ENCODE measurements at places on chromosomes 6 and 20.

- no peak for DNase-seq
Observed at GRCh38 chr6:10175362-10175761, 239.5 kb downstream of the TFAP2A start.

GRCh38 chr20:17470973-17471372 lies 60.2 kb downstream of the BFSP1 start:
- DNase-seq: no peak

DNA sequence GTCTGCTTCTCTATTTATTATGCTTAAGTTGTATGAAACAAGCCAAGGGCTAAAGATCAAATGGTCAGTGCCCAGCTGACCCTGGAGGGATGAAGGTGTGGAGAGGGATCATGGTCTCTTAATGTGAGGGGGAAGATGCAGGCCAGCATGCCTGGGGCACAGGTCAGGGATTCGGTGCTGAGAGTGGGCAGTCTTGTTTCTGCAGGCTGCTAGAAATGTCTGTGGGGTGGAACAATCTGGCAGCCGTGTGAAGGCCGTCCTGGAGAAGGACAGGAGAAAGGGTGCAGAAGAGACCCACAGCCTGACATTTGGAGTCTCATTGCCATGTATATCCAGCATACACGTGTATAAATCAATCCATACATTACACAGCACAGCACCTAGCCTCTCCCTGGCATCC lies 258.3 kb upstream of the MOCS1 start:
- DNase-seq: no peak

GRCh38 chr6:20242397-20242796 lies 30.1 kb upstream of the MBOAT1 start:
- no peak for DNase-seq

DNA sequence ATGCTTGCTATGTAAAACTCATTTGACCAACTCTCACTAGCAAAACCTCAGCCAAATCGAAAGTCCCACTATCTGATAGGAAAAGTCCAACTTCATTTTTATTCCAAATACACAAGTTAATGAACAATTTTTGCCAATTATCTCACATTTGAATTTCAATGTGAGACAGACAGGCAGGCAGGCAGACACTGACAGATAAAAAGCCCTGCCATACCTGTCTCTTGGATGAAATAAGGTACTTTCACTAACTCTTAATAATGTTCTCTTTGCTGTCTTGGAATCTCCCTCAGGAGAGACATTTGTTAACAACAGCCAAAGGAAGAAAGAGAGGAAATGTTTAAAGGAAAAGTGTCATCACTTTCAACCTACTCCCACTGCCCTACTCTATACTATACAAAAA lies 82.0 kb downstream of the RNGTT start:
- no peak for DNase-seq

DNA sequence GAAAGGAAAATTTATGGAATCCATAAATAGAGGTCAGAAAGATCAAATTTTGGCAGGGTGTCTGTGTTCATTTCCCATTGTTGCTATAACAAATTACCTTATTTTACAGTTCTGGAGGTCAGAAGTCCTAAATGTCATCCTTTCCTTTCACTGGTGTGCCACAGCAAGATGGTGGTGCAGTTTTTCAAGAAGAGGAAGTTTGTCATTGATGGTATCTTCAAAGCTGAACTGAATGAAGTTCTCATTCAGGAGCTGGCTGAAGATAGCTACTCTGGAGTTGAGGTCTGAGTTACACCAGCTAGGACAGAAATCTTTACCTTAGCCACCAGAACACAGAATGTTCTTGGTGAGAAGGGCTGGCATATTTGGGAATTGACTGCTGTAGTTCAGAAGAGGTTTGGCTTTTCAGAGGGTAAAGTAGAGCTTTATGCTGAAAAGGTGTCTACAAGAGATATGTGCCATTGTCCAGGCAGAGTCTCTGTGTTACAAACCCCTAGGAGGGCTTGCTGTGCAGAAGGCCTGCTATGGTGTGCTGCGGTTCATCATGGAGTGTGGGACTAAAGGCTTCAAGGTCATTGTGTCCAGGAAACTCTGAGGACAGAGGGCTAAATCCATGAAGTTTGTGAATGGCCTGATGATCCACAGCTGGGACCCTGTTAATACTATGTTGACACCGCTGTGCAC lies 7.2 kb upstream of the CCNC start:
- DNase-seq: no peak

GRCh38 chr6:140058863-140059262 lies 684.4 kb upstream of the CITED2 start:
- DNase-seq: no peak

- DNase-seq: no peak
Observed at GRCh38 chr6:78561015-78561414, 306.3 kb upstream of the IRAK1BP1 start.

DNA sequence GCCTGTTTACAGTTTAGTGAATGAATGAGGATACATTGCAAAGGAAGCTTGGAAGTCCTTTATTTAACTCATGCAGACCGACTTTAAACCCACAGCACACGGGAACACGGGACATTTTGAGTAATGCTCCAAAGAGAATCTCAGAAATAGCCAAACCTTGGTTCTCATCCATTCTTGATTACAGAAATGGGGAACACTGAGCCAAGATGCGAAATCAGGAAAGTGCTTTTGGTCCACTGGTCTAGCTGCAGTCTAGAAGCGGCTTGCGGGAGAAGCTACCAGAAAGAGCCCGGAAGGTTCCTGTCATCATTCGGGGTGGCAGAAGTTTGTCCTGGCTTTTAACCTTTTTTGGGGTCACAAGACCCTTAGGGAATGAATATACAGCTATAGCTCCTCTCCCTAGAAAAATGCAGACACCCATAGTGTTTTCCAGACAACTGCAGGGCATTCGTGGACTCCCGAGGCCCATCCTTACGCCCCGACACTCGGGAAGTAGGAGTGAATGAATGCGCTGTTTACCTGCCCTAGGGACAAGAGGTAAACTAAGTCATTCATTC lies 475 bp upstream of the TMEM181 start:
- DNase-seq: no peak

GRCh38 chr6:136079701-136080565 lies 170.2 kb downstream of the MTFR2 start:
- DNase-seq: no peak

DNA sequence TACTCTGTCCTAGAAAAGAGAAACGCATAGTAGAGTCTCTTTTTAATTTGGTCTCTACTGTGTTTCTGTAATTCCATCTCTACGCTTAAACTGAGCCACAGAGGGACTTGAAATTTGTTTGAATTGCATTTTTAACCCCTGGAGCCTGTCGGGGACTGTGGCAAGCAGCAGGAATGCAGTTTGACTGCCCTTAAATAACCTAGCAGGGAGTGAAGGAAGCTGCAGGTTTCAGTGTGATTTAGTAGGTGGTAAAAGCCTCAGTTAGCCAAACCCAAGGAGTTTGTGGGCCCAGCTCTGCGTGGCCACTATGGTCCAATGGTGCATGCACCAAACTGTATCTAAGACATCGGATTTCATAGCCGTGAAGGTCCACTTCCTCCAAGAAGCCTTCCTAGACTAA lies 70.3 kb upstream of the MC3R start:
- DNase-seq: no peak

DNA sequence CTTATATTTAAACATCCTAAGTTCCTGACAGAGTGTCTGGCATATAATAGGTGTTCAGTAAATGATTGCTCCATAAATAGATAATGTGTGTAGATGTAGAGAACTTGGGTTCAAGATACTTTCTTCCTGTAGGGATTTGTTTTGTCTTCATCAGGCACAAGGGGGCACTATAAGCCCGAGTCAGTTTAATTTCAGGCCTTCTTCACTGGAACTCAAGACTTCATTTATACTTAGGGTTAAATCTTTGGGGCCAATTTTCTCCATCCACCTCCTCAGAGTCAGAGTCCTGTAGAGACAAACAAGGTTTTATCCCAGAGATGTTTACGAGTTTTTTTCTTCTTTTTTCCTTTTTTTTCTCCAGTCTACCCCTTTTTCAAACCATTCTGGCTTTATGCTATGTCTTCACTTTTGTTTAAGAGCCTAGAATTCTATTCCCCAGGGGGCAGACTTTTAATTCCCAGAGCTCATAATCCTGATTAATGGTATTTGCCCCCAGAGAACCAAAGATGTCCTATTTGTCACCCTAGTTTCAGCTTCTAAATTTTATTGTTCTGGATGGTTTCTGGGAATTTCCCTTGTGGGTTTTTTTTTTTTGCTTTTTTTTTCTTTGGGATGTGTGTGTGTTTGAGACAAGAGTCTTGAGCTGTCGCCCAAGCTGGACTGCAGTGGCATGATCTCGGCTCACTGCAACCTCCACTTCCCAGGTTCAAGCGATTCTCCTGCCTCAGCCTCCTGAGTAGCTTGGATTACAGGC lies 88.4 kb downstream of the HFE start:
- DNase-seq: no peak

GRCh38 chr20:41004531-41005360 lies 23.9 kb upstream of the TOP1 start:
- DNase-seq: no peak

DNA sequence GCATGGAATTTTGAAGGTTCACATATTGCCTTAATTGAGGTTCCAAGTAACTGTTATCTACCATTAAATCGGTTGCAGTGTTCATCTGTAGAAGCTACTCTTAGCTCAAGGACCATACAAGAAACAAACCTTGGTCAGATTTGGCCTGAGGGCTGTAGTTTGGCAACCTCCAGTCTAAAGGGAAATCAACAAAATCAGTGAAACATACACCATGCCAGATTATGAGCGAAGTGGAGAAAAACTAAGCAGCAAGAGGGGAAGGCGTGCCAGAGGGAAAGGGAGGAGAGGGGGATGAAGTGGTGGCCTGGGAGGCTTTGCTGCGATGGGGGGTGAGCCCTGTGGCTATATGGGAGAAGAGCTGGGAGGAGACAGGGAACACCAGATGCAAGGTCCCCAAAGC lies 8.8 kb upstream of the SNAI1 start:
- no peak for DNase-seq

DNA sequence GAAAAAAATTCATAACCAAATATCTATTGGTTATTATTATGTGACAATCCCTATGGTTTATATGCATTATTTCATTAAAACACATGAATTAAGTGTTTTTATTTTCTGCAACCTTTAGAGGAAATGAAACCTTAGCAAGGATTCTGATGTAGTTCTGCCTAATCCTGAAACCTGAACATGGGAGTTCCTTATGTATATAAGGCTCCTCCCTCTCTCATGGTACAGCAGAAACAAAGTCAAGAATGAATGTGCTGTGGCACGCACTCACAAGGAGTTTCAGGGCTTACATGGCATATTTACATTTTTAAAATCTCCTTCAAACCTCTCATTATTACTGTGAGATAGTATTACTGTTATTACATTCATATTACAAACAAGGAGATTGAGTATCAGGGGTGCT lies 426.4 kb upstream of the CITED2 start:
- no peak for DNase-seq

DNA sequence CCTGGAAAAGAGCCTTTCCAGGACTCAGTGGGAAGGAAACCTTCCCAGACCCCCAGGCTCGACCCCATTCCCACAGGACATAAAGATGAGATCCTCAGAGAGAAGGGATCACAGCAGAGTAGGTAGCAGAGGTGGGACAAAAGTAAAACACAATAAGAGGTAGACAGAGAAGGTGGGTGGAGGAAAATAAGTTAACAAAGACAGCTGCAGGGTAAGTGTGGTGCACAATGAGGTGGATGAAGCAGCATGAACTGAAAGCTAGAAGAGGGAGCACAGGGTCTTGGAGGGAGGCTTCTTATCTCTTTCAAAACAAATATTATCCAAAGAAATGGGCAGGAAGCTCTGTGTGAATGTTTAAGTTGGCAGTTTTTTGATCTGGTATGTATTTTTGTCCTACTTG lies 14.0 kb upstream of the MAP7 start:
- no peak for DNase-seq

DNA sequence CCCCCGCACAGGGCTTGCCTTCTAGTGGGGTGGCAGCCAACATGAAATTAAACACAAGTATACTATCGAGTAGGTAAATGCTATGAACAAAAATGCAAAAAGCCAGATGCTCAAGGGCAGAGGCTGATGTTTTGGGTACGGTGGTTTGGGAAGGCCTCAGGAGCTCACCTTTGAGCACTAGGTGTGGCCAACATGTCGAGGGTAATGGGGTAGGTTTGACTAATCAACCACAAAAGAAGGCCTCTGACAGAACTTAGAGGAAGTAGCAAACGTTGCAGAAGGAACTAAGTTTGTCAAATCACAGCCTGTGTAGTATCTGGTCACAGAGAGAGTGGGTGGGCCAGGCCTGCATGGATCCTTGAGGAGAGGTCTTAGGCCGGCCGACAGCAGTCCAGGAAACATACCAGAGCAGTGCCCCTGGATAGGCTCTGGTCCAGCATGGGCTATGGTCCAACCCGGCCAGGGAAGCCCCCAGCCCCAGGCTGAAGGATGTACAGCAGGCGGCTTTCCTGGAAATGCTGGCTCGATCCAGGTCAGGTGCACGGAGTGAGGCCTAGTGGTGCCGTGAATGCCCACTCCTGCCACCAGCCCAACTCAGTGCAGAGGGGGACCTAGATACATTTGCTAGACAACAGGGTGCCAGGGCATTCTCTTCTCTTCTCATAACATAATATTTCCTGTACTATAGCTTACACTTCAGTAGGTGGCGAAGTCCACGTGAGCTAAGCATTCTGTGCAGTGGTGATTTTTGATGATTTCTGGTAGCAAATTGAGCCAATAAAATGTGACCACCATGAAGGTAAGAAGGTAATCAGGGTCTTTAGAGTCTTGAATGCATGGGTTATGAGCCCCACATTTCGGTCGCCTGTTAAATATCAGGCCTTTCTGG lies 56.3 kb upstream of the CD93 start:
- DNase-seq: no peak

GRCh38 chr6:37362101-37362828 lies 8.5 kb downstream of the RNF8 start:
- DNase-seq: no peak

- no peak for DNase-seq
Observed at GRCh38 chr20:49693435-49694171, 20.1 kb downstream of the B4GALT5 start.

DNA sequence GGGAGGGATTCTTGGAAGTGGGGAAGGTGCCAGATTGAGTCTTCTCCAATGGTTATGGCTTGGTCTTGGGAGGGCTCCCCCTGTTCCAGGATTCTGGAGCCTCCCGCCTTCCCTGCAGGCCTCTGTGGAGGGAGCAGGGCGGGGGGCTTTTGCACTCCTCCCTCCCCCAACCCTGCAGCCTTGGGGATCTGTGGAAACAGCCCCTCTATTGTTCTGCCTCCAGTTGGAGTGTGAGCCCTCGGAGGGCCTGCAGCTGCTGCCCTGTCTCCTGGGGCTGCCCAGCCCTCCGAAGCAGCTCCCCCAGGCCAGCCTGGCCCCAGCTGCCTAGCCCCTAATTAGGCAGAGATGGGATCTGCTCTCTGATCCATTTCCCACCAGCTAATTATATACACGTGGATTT lies 14.7 kb downstream of the FAM110A start:
- DNase-seq: no peak

GRCh38 chr6:79672631-79673111 lies 41.5 kb downstream of the SH3BGRL2 start:
- DNase-seq: no peak

GRCh38 chr6:126385536-126385935 lies 45.6 kb downstream of the CENPW start:
- DNase-seq: no peak

GRCh38 chr6:25017932-25018567 lies 82.3 kb upstream of the RIPOR2 start:
- DNase-seq: no peak

Data from NCI-H1436 treated with DMSO at 0.1 percent for 48 hours (cell line).